Activated naive CD8-positive, alpha-beta T cell treated with anti-CD3 and anti-CD28 coated beads, Interleukin-2, amount 50 U/mL, for 16 hours (primary cell): ENCODE measurements at places on chromosomes 6 and 20.

DNA sequence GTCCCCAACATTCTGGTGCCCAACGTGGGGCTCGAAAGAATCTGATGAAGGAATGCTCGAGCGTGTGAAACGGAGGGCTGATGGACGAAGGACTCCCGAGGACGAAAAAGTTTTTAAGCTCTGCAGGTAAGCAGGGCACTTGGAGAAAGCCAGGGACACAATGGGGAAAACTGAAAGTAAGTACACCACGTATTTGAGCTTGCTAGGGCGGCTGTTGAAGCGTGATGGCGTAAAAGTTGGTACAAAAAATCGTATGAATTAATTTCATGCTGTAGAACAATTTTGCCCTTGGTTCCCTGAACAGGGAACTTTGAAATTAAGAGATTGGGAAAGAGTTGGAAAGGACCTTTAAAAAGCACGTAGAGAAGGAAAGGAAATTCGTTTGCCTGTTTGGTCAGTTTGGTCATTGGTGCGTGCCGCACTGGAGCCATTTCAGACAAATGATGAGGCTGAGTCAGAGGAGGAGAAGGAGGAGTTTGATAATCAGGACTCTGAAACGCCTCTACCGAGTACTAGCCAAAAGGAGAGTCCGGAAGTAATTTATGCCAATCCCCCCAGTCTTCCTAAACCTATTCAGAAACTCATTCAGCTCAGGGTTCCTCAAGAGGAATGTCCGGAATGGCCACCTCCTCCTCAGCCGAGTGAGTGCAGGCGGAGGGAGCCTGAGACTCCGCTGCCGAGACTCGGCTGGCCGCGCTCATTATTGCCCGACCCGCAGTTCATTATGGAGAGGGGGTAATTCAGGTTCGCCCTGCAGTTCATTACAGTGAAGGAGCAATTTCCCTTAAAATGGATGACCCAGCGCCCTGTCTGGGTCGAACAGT lies 59.2 kb upstream of the PRSS16 start:
- no peak for DNase-seq

DNA sequence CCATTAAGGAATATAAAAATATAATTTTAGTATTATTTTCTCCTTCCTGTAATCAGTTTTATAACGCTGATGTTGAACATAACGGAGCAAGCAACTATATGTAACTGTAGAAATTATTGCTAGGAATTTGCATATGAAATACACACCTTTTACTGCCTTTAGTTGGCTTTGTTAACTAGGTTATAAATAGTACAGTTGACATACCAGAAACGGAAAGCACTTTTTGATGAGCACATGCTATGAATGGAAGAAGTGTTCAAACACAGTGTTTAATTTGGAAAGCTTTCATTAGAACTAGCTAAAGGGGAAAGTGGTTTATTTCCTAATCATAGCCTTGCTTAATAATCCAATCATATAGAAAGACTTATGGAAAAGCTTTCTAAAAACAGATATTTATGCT lies 25.3 kb upstream of the BEND3 start:
- no peak for DNase-seq

DNA sequence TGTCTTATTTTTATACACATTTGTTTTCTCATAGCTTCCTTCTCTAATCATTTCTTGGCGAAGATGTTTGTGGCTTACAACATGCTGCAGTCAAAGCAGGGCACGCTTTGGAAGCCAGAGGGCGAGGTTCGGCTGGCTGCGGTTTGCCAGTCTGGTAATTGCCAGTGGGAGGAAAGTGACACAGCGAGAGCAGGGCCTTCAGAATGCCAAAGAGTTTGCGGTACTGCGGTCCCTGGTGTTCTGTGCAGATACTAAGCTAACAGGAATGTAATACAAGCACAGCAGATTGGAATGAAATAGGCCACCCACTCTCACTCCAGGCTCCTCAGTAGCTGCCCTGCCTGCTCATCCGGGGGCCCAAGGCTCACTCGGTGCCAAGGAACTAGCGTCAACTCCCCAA lies 58.7 kb upstream of the TGM3 start:
- DNase-seq: no peak

DNA sequence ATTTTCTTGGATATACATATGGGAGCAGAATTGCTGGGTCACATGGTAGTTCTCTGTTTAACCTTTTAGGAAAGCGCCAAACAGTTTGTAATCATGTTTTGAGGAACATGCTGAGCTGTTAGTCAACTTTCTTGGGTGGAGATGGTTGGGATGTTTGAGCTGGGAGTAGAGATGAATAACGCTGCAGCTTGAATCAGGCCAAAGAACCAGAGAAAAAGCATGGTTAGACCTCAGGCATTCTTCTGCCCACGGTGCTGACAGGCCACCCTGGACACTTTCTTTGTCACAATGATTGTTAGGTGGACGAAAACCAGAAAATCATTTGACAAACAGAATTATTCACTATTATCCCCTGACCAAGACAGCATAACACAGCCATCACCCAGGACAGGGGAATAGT lies 66.8 kb downstream of the PRDM1 start:
- no peak for DNase-seq

- DNase-seq: no peak
These were observed 30.9 kb downstream of the ANGPT4 start for GRCh38 chr20:884983-885952.

DNA sequence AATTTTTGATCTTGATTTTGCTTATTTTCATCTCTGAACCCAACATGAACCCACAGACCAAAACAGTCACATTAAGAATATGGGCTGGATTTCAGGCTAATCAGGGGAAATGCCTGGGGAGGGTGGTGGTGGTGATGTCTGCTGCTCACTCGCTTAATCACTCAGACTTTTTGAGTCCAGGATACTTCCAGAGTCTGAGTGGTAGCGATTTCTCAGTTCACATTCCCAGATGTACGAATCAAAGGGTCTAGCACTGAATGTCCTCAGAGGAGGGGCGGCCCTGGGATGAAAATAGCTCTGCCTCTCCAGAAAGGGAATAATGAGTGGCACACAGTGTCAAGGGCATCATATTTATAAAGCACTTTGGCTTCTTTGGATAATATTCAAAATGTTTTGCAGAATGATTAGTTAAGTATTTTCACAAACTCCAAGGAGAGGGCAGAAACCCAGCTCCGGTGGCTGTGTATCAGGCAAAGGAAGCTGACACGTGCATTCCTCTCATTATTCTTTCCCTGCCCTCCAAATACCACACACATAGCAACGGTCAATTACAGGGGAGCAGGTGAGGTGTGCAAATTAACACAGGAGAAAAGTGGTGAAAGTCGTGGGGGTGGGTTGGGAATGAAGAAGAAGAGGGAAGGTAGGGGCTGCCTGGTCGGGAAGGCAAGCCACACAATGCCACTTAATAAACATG lies 345.2 kb upstream of the RSPO3 start:
- DNase-seq: no peak

- DNase-seq: no peak
These were observed 160.0 kb upstream of the PLN start for GRCh38 chr6:118387921-118388701.

DNA sequence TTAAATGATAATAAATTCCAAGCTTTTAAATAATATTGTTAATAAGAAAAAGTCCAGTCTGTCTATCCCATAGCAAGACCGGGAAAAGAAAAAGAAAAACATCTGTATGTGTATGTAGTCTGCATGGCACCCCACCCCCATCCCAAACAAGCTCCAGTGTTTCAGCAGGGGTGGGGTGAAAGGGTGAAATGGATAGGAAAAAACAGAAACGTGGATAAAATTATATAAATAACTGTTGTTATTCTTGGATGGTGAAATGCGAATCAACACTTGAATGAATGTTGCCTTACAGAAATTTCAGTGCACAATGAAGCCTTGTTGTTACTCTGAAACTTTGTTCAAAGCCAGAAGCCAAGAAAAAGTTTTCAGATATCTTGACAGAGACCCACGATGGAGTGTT lies 31.4 kb downstream of the HAO1 start:
- DNase-seq: no peak

DNA sequence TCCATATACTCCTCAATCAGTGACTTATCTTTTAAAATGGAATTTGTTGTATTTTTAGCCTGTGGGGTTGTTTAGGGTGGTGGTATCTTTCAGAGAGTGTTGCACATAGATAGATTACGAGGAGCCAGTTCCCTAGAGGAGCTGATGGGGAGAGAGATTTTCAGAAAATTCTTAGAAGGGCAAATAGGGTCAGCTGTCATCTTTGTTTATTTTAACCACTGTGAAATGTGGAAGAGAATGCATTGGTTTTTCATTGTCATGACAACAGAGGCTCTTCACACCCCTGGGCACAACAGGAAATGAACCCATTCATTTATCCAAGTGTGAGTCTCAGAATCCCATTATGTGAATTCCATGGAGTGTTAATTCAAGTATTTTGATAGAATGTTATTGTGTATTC lies 188.4 kb downstream of the JARID2 start:
- DNase-seq: no peak

DNA sequence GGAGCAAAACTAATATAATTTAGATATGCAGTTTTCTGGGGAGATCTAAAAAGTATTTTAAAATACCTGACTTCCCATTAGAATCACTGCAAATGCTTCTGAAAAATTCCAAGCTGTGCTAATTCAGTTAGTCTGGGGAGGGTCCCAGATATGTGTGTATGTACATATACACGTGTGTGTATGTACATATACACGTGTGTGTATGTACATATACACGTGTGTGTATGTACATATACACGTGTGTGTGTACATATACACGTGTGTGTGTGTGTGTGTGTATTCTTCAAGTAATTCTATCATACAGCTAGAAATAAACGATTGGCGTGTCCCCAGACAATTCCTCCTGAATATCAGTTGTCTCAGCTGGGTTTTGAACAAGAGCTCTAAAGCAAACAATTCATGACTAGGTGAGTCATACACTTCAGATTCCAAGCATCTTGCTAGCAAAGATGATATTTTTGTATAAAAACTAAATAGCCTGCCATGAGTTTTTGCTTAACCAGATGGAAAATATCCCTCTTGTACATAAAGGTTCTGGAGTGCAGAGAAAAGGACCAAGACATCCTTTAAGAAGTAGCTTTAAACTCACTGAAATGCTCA lies 58.2 kb downstream of the SPACA1 start:
- no peak for DNase-seq

DNA sequence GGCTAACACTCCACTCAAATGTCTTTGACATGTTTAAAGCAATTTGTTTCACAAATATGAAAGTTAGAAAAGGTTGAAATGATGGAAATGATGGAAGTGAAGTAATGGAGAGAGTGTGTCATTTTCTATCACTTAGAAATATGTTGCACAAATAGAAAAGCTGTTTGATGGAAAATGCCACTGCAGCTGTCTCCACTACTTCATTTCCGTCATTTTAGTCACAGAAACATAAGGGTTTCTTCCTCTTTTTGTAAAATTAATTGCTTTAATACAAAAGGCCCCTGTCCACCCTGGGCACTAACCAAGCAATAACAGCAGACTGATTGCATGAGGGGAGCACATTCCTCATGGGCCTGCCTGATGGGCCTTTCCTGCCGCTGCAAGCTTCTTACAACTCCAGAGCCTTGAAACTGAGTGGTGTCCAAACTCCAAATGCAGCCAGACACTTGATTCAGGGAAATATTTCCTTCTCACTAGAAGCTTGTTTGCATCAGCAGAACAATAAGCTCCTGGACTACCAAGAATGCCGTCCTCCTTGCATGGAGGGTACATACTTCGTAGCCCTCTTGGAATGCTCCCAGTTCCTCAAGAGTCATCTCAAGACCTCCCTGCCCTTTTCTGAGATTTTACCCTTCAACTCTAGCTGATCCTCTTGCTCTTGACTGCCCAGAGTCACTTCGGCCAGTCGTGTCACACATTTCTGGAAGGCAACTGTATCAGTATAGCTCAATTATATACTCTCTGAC lies 36.1 kb downstream of the F13A1 start:
- no peak for DNase-seq

DNA sequence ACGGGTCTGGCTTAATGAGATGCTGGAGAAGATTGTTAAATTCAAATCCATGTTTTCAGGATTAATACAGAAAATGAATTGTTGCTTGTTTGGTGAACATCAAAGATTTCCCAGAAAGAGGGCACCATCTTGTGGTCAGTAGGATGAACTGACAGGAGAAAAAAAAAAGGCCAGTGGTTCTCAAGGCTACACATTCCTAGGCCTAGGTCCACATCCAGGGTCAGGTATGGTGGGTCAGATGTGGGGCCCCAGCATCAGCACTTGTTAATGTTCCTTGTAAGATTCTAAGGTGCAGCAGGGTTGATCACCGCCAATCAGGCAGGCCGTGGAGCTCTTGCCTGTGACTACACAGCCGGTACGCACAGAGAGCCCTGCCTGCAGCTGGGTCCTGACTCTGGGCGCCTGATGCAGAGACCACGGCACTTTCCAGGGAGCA lies 34.0 kb upstream of the FOXO3 start:
- no peak for DNase-seq
